ENCODE measurements at places on chromosomes 3 and 15. TPM values are rescaled to one million over a fixed set of nuclear protein-coding genes. Genes with fewer than 3 reads are reported as not detected.

The NRROS gene
- total RNA-seq, result 2.8 TPM

- no peaks in the 10 kb centered on the region for H3K36me3 ChIP-seq
- H3K4me1 ChIP-seq, result no peaks in the 10 kb centered on the region
- DNase-seq, result no peak
- H3K27ac ChIP-seq, result no peak overlapping the region
- H3K27me3 ChIP-seq, result no peaks in the 10 kb centered on the region
- no peak overlapping the region for H3K4me3 ChIP-seq
Observed at GRCh38 chr3:184937611-184938010, 125.6 kb downstream of the VPS8 start.

DNA sequence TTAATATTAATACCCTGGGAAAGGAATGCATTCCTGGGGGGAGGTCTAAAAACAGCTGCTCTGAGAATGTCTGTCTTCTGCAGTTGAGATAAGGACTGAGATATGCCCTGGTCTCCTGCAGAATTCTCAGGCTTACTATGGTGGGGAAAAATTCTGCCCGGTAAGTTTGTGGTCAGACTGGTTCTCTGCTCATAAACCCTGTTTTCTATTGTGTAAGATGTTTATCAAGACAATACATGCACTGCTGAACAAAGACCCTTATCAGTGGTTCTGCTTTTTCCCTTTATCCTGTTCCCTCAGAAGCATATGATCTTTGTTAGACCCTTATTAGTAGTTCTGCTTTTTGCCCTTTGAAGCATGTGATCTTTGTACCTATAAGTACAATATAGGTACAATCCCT is 494.6 kb downstream of the CNTN6 start:
- H3K27ac ChIP-seq, result no peak overlapping the region
- no peak for DNase-seq
- H3K4me3 ChIP-seq, result no peak overlapping the region
- H3K36me3 ChIP-seq, result peaks cover 3% of the 10 kb centered on the region
- H3K27me3 ChIP-seq, result no peaks in the 10 kb centered on the region
- H3K4me1 ChIP-seq, result no peaks in the 10 kb centered on the region

The ICE2 gene
- total RNA-seq, result 76.3 TPM

DNA sequence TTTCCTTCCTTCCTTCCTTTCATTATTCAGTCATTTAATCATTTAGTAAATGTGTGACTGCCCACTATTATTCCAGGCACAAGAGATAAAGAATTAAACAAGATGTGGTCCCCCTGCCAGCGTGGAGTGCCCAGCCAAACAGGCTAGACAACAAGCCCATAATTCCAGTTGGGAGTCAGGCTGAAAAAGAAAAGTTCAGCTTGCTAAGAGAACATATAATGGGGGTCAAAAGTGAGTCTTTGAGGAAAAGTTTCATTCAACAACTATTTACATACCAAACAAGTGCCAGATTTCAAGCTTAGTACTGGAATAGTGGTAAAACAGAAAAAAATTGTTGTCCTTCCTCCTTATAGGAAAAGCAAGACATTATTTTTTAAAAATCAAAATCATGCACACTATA is 523.7 kb downstream of the TAFA4 start:
- no peaks in the 10 kb centered on the region for H3K27me3 ChIP-seq
- no peak overlapping the region for H3K27ac ChIP-seq

The RTP3 gene
- total RNA-seq, result not detected

The ANKRD34C gene
- total RNA-seq, result not detected

- no peak overlapping the region for H3K4me3 ChIP-seq
- no peaks in the 10 kb centered on the region for H3K36me3 ChIP-seq
- H3K4me1 ChIP-seq, result no peaks in the 10 kb centered on the region
- no peak for DNase-seq
Observed at GRCh38 chr3:105950881-105951600, 82.2 kb upstream of the CBLB start.

The VEPH1 gene
- total RNA-seq, result 7.7 TPM

DNA sequence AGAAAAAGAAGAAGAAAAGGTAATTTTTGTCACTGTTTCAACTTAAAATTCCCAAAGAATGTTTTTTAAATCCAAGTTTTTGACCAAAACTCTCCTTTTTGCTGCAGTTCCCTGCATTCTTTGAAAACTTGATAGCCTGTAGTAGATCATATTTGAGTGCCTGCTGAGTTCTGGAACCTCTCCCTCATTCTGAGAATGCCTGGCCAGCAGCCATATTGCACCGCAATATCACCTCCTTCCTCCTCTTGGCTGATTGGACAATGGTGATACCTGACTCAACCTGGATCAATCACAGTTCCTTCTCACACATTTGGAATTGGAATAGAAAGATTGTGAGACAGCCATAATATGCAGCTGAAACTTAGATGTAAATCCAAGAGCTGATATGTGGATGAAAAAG is 97.6 kb upstream of the GAP43 start:
- 0 out of 3 replicates have a peak, but pooled peaks cover 2% of the 10 kb centered on the region for H3K36me3 ChIP-seq
- H3K27ac ChIP-seq, result no peak overlapping the region
- no peak for DNase-seq

DNA sequence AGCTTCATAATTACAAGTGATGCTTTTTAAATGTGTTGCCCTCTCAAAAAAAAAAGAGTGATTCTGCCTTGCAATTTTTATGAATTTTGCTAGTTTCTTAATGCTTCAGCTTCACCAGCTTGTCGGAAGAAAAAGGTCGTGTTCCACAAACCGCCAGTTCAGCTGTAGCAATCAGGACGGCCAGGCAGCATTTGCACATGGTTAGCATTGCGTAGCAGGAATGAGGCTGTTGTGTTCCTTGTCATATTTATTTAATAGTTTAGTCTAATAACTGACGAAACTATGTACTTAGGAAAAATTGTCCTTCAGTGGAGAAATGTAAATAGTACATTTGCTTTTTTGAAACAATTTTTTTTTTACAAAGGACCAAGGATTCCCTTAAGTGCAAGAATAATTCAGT is 64.9 kb upstream of the SELENOK start:
- DNase-seq, result no peak
- no peaks in the 10 kb centered on the region for H3K4me1 ChIP-seq
- no peaks in the 10 kb centered on the region for H3K36me3 ChIP-seq
- no peaks in the 10 kb centered on the region for H3K27me3 ChIP-seq
- no peak overlapping the region for H3K27ac ChIP-seq

DNA sequence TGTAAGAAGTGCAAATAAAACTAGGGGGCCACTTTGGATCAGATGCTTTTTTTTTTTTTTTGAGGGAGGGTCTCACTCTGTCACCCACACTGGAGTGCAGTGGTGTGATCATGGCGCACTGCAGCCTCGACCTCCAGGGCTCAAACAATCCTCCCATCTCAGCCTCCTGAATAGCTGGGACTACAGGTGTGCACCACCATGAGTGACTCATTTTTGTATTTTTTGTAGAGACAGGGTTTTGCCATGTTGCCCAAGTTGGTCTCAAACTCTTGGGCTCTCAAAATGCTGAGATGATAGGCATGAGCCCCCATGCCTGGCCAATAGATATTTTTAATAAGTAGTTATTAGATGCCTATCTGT is 20.8 kb downstream of the CCR1 start:
- H3K4me3 ChIP-seq, result no peak overlapping the region
- no peaks in the 10 kb centered on the region for H3K36me3 ChIP-seq
- no peaks in the 10 kb centered on the region for H3K27me3 ChIP-seq
- no peak overlapping the region for H3K27ac ChIP-seq
- no peak for DNase-seq

The DUOXA2 gene
- not detected for total RNA-seq

DNA sequence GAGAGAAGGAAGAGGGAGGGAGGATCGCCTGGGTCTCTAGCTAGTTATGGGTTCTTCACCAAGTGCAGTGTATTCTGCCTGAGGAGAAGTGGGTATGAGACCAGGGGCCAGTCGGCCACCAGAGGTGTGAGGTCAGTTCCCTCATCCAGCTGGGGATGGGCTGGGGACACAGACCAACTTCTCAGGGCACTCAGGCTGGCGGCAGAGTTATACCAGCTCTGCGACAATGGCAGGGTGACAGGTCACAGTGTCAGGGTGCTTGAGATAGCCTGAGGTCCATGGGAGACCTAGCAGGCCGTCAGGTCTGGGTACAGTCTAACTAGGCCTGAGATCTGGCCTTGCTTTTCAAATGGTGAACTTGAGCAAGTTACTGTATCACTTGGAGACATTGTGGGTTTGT is 31.4 kb upstream of the PLXNA1 start:
- H3K4me1 ChIP-seq, result no peaks in the 10 kb centered on the region
- H3K27ac ChIP-seq, result no peak overlapping the region
- H3K27me3 ChIP-seq, result no peaks in the 10 kb centered on the region
- no peak overlapping the region for H3K4me3 ChIP-seq
- H3K36me3 ChIP-seq, result no peaks in the 10 kb centered on the region
- no peak for DNase-seq

The CHCHD4 gene
- 13.3 TPM for total RNA-seq

DNA sequence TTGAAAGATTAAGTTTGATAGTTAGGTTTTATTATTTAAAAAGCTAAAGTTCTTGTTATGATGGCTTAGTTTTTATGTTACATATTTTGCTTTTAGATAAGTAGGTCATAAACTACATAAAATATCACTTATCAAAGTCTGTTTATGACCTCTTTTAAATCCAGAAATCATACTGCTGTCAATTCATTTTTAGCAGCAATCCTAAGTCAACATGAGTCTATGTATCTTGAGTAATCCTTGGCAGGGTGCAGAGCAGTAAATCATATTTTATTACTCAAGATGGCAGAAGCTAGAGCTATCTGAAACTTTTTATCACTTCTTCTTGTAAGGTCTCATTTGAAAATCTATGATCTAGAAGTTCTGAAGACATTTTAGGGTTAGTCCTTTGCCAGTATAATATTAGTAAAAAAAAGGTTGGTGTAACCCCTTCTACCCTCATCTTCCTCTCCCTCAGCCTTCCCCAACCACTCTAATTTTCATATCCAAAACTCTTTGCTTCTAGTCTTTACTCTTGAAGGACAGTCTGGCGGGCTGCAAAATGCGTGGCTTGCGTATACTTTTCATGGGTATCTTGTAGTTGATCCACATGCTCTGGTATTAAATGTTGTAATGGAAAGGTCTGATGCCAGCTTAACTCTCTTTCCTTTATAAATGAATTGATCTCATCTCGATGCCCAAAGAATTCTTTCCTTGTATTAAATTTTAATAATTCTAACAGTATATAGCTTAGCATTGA is 134.0 kb upstream of the THRB start:
- no peaks in the 10 kb centered on the region for H3K27me3 ChIP-seq
- DNase-seq, result no peak
- no peak overlapping the region for H3K27ac ChIP-seq
- peaks cover 10% of the 10 kb centered on the region for H3K36me3 ChIP-seq
- no peak overlapping the region for H3K4me3 ChIP-seq

The HTR3E gene
- not detected for total RNA-seq

The CELF6 gene
- 0.13 TPM for total RNA-seq

- no peaks in the 10 kb centered on the region for H3K36me3 ChIP-seq
- no peaks in the 10 kb centered on the region for H3K4me1 ChIP-seq
- DNase-seq, result no peak
- no peaks in the 10 kb centered on the region for H3K27me3 ChIP-seq
- H3K27ac ChIP-seq, result no peak overlapping the region
Observed at GRCh38 chr3:3559786-3560185, 239.4 kb upstream of the LRRN1 start.

The RPL22L1 gene
- total RNA-seq, result 100 TPM

GRCh38 chr15:78414621-78415250 is 23.3 kb upstream of the IREB2 start:
- no peak for DNase-seq
- H3K36me3 ChIP-seq, result no peaks in the 10 kb centered on the region
- no peaks in the 10 kb centered on the region for H3K4me1 ChIP-seq
- no peaks in the 10 kb centered on the region for H3K27me3 ChIP-seq

The NANOGP8 gene
- total RNA-seq, result 91.5 TPM

DNA sequence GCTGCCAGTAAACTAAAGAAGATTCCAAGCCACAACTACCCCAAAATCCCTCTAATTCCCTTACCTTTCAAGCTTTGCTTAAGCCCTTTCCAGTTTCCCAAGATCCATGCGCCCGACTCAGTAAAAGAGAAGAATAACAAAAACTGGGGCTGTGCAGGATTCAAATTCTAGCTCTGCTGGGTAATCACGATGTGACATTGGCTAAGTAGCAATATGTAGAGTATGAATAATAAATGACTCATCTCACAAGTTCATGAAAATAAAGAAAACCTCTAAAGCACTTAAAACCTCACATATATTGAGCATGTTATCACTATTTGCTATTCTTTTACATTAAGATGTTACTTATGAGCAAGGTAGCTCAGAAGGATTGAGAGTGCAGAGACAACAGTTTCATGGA is 522.2 kb upstream of the ZNF717 start:
- H3K4me3 ChIP-seq, result no peak overlapping the region
- H3K27me3 ChIP-seq, result no peaks in the 10 kb centered on the region
- H3K36me3 ChIP-seq, result no peaks in the 10 kb centered on the region
- no peak for DNase-seq
- H3K27ac ChIP-seq, result no peak overlapping the region
- H3K4me1 ChIP-seq, result no peaks in the 10 kb centered on the region

DNA sequence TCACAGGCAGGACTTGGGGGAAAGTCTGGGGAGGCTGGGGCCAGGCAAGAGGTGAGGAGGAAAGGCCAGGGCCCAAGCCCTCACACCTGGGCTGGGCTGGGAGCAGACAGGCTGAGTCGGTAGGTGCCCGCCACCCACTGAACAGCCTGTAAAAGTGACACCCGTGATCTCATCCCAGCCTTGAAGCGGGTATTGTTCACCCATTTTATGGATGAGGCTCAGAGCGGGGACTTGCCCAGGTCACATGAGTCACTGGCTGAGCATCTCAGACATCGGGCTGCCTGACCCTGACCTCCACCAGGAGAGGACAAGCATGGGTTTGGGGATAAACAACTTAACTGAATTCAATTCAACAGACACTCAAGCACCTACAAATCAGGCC is 52.0 kb upstream of the CTSH start:
- H3K27ac ChIP-seq, result no peak overlapping the region
- no peaks in the 10 kb centered on the region for H3K27me3 ChIP-seq
- H3K4me3 ChIP-seq, result no peak overlapping the region
- no peaks in the 10 kb centered on the region for H3K36me3 ChIP-seq

- no peaks in the 10 kb centered on the region for H3K36me3 ChIP-seq
- no peak overlapping the region for H3K27ac ChIP-seq
- DNase-seq, result no peak
- no peaks in the 10 kb centered on the region for H3K4me1 ChIP-seq
- no peak overlapping the region for H3K4me3 ChIP-seq
- no peaks in the 10 kb centered on the region for H3K27me3 ChIP-seq
Observed at GRCh38 chr15:55791551-55792400, 48.8 kb upstream of the PRTG start.

- no peaks in the 10 kb centered on the region for H3K36me3 ChIP-seq
- no peak for DNase-seq
Observed at GRCh38 chr3:167728632-167729323, 5.9 kb downstream of the PDCD10 start.

The HGD gene
- not detected for total RNA-seq

The CAMK1 gene
- 9.2 TPM for total RNA-seq

DNA sequence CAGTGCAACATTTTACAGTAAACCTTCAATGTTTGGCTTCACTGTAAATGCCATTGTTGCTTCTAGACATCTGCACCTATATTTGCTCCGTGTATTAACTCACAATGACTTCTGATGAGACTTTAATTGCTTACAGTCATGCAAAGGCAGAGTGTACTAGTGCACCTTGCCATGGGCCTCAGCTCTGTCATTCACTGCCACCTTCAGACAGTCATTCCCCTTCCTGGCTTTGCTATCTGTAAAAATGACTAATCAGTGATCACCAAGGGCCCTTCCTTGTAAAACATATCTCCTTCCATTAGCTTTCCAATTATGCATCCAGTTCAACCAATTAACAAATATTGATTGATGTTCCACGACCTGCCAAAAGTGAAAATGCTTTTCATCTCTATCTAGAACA is 120.3 kb downstream of the ARRDC4 start:
- no peak overlapping the region for H3K27ac ChIP-seq
- no peaks in the 10 kb centered on the region for H3K36me3 ChIP-seq
- no peak for DNase-seq
- H3K27me3 ChIP-seq, result no peaks in the 10 kb centered on the region

The CYP8B1 gene
- total RNA-seq, result not detected

The MCTP2 gene
- total RNA-seq, result 1.3 TPM
